ENCODE measurements at places on chromosomes 5 and 9. TPM values are rescaled to one million over a fixed set of nuclear protein-coding genes. Genes with fewer than 3 reads are reported as not detected.
A peak's percentile ranks its signal among the peaks of the same experiment; 100 is the strongest.

DNA sequence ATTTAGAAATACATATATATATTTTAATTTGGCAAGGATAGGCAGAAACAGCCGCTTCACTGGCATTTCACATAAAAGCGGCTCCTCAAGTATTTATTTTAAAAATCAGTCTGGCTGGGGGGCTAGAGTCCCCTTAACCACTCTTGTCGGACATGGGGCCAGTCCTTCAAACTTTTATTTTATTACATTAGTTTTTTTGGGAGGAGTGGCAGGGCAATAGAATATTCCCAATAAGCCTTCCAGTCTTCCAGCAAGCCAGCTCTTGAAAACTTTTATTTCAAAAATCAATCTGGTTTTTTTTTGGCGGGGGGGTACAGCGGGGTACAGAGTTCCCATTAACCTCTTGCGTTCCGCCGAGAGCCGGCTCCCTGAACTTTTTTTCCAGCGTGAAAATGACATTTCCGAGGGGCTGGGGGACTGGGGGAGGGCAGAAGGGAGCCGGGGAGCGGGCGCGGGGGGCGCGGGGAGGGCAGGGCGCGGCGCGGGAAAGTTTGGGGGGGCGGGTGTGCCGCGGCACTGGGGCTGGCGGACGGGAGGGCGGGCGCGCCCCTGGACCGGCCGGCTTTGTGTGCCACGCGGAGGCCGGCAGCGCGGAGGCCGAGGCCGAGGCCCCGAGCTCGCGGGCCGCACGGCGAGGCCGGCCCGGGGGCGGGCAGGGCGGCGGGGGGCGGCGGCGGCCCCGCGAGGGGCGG lies 504 bp upstream of the ZNF618 start:
- H3K4me1 ChIP-seq, result peaks cover 5% of the 10 kb centered on the region
- H3K4me3 ChIP-seq, result peak overlapping the region; percentile 39
- DNase-seq, result no peak
- peaks cover 19% of the 10 kb centered on the region for H3K27me3 ChIP-seq
- H3K36me3 ChIP-seq, result no peaks in the 10 kb centered on the region

DNA sequence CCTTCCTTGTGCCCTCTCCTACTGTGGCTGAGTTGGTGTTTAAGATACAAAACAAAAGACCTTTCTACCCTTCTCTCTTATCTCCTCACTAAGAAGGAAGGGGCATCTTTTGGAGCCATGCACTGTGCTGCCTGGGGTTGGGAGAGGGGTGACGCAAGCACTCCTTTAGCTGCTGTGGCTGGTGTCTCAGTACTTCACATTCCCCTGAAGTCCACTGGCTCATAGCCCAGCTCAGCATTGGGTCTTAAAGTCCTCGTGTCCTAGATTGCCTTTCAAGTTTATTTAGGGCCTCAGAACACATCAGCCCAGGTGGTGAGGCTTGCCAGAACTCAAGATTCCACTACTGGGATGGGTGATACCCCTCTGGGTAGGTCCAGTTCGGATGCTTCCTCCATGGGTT lies 325.9 kb upstream of the CYLC2 start:
- no peaks in the 10 kb centered on the region for H3K27me3 ChIP-seq
- no peak overlapping the region for H3K27ac ChIP-seq
- no peak overlapping the region for H3K4me3 ChIP-seq
- H3K4me1 ChIP-seq, result no peaks in the 10 kb centered on the region

- DNase-seq, result no peak
- peaks cover 55% of the 10 kb centered on the region for H3K4me1 ChIP-seq
- H3K27ac ChIP-seq, result peak overlapping the region; percentile 20
Observed at GRCh38 chr9:92746567-92747458, 17.8 kb downstream of the BICD2 start.

DNA sequence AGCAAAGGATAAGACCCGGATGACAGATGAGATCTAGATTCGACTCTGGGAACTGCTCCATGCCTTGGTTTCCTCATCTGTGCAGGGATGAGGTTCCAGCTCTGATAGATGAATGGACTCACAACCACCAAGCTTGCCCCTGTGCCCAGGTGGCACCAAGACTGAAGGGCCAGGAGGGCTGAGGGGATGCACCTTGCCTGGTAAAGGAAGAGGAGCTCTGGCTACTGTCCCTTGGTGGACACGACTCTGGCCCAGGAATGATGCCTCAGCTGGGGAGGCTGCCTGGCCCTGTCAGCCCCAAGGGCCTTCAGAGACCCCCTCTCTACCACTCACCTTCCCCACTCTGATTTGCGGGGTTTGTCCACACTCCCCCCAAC lies 24.9 kb upstream of the ANXA6 start:
- no peak for DNase-seq
- no peaks in the 10 kb centered on the region for H3K27me3 ChIP-seq
- H3K27ac ChIP-seq, result peak overlapping the region; percentile 66
- H3K4me1 ChIP-seq, result peaks cover 4% of the 10 kb centered on the region
- H3K36me3 ChIP-seq, result peaks cover 9% of the 10 kb centered on the region
- H3K4me3 ChIP-seq, result no peak overlapping the region

DNA sequence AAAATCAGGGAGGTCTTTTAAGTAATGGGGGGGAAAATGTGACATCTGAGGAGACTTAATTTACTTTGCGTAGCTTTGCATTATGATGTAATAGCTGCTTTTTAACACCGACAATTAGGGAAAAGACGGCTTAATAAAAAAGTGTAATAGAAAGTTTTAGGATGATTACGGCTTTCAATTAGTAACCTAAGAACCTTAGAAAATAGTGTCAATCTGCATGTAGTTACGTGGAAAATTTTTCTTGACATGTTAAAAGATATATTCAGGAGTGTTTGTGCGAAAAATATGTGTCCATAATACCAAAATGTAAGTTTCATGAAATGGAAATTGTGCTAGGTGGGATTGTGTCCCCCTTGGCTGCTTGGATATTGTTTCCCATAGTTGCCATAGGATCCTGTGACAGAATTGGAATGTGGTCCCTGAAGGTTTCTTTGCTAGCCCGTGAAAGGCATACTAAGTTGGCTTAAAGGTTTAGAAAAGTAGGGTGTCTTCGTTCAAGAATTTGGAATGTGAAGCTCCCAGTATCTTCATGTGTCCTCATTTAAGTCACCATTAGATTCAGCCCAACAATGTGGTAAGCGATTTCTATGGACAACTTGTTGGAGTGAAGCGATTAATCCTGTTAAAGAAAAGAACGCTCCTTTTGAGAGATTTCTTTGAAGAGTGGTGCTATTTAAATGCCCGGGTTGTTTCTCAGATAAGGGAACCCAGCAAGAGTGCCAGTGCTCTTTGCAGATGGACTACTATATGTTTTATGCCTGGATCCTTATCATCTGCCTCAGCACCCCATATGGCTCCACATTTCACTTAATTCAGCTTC lies 2.0 kb downstream of the RGMB start:
- H3K27ac ChIP-seq, result no peak overlapping the region
- no peak for DNase-seq
- H3K4me1 ChIP-seq, result peaks cover 46% of the 10 kb centered on the region

- DNase-seq, result no peak
- H3K4me1 ChIP-seq, result peaks cover 10% of the 10 kb centered on the region
- peaks cover 2% of the 10 kb centered on the region for H3K27me3 ChIP-seq
- no peak overlapping the region for H3K4me3 ChIP-seq
Observed at GRCh38 chr5:76202182-76202581, 119.0 kb downstream of the SV2C start.

GRCh38 chr9:86508208-86508903 lies 154.1 kb upstream of the TUT7 start:
- H3K27me3 ChIP-seq, result peaks cover 13% of the 10 kb centered on the region
- no peak overlapping the region for H3K4me3 ChIP-seq
- no peaks in the 10 kb centered on the region for H3K36me3 ChIP-seq
- DNase-seq, result no peak

Gene PDE8B
- not detected for total RNA-seq

DNA sequence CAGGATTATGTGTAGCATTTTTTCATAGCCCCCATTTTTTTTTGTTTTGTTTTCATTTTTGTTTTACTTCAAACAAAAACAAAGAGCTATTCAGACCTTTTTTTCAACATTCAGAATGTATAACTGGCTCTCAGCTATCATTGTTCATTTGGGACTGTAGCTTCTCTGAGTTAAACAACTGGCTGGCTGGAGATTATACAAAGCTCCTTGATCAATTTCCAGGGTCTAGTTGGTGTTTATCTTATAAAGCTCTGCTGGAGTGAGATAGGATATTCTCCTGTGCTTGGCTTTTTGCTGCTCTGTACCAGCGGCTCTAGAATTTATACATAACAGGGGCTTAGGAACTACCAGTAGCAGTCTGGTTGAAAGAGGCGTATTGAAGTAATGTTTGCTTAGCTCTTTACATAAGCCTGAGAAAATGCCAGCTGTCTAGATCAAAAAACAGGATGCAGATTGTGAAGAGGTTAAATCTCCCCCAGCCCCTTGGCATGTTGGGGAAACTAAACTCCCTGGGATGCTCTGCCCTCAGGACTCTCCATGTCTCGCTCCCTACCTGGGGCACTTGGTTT lies 15.2 kb downstream of the GARNL3 start:
- DNase-seq, result no peak
- peaks cover 8% of the 10 kb centered on the region for H3K4me1 ChIP-seq
- no peak overlapping the region for H3K27ac ChIP-seq
- H3K27me3 ChIP-seq, result peaks cover 25% of the 10 kb centered on the region

DNA sequence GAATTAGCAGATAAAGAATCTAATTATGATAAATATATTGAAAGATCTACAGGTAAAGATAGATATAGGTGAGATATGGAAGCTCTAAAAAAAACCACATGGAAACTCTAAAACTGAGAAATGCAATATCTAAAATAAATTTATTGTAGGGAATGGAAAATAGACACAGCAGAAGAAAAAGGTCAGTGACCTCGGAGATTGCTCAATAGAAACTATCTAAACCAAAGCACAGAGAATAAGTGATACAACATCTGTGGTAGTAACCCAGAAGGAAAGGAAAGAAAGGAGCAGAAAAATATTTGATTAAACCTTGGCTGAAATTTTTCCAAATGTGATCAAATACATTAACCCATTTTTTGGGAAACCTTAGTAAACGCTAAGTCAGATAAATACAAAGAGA lies 43.1 kb upstream of the GLIPR2 start:
- H3K4me1 ChIP-seq, result peaks cover 18% of the 10 kb centered on the region
- H3K36me3 ChIP-seq, result peaks cover 4% of the 10 kb centered on the region
- no peaks in the 10 kb centered on the region for H3K27me3 ChIP-seq
- no peak for DNase-seq
- no peak overlapping the region for H3K27ac ChIP-seq

DNA sequence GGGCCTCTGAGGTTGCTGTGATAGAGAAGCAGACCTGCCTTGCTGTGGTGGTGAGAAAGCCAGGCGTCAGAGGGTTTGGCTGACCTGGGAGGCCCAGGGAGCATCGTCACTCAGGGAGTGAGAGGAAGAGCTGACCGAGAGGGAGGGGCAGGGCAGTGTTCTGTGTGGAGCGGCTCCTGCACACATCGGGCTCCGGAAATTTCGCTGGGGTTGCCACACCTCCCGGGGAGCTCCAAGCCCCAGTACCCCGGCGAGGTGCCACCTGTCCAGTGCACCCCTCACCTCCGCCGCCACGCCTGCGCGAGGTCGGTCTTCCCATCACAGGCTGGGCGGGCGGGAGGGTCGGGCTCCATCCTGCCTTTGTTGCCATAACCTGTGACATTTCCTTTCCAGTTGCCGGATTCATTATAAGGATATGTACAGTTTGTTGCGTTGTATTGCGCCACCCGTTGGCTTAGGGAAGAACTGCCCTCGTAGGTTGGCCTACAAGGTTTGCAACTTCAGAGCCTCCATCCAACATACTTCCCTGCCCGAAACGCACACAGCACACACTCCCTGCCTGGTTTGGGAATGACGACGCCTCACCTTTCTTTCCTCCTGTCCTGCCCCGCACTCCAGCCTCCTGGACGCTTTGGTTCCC lies 223.2 kb downstream of the CACNA1B start:
- H3K27me3 ChIP-seq, result no peaks in the 10 kb centered on the region
- no peaks in the 10 kb centered on the region for H3K36me3 ChIP-seq
- H3K27ac ChIP-seq, result no peak overlapping the region
- H3K4me3 ChIP-seq, result no peak overlapping the region

- H3K4me3 ChIP-seq, result no peak overlapping the region
- no peak for DNase-seq
- H3K27me3 ChIP-seq, result peaks cover 10% of the 10 kb centered on the region
Observed at GRCh38 chr9:117875886-117876285, 171.7 kb downstream of the TLR4 start.

DNA sequence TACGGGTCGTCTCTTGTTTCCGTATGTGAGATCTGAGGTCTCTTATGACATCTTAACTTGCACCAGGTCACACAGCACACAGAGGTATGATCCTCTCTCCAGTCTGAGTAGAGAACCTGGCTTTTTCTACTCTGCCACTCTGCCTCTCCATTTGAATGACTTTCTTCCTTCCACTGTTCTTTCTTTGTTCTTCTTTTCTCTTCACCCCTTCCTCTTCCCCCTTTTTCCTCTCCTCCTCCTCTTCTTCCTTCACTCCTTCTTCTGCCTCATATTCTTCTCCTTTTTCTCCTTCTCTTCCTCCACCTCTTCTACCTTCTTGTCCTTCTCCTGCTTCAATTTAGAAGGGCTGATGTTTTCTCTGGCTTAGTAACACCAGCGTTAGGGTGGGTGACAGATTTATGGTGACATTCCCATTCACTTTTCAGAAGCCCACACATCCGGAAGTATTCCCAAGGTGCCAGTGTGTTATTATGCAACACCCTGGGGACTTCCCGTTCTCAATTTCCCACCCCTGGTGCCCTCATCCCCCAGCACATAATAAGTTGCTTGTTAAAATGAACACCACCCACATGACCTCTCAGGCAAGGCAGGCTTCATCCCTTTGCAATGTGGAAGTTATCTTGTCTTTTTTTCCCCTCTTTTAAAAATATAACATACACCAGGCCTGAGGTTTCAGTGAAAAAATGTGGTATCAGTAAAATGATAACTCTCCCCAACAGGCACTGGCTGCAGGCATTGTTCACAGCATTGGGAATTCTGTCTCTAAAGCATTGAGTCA lies 122.0 kb downstream of the PAPPA start:
- no peaks in the 10 kb centered on the region for H3K36me3 ChIP-seq
- H3K27me3 ChIP-seq, result peaks cover 12% of the 10 kb centered on the region
- no peaks in the 10 kb centered on the region for H3K4me1 ChIP-seq
- H3K4me3 ChIP-seq, result no peak overlapping the region
- DNase-seq, result no peak
- no peak overlapping the region for H3K27ac ChIP-seq

DNA sequence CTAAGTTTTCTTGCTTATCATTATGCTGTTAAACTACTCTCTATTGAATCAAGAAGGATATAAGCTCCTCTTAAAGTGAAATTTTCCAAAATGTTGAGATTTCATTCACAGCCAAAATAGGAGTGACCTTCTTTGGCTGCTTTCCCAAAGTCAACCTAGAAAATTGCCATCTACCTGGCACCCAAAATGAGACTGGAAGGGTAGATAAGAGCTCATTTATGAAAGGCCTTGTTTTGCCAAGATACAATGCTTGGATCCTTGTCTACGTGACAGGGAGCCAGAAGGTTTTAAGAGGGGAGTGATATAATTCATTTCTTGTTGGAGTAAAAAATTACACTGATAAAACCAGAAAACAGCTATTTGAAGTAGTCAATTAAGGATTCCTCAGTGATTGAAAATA lies 287.1 kb downstream of the IZUMO3 start:
- no peak overlapping the region for H3K27ac ChIP-seq
- no peak for DNase-seq

GRCh38 chr9:73872701-73873100 lies 624.4 kb upstream of the RORB start:
- no peak for DNase-seq
- no peak overlapping the region for H3K4me3 ChIP-seq
- H3K27ac ChIP-seq, result no peak overlapping the region
- no peaks in the 10 kb centered on the region for H3K4me1 ChIP-seq
- H3K27me3 ChIP-seq, result no peaks in the 10 kb centered on the region

Gene ZNF189
- total RNA-seq, result 10.2 TPM

- H3K27me3 ChIP-seq, result peaks cover 4% of the 10 kb centered on the region
- no peak for DNase-seq
Observed at GRCh38 chr9:138060365-138060764, 182.8 kb downstream of the CACNA1B start.

GRCh38 chr5:10709409-10709808 lies 51.6 kb downstream of the DAP start:
- H3K4me3 ChIP-seq, result no peak overlapping the region
- no peaks in the 10 kb centered on the region for H3K27me3 ChIP-seq

Gene HTR4
- total RNA-seq, result not detected

Gene SNCB
- 0.55 TPM for total RNA-seq

Data from activated CD4-positive, alpha-beta T cell treated with anti-CD3 and anti-CD28 coated beads for 36 hours (primary cell).